ENCODE measurements at places on chromosomes 5 and 9.

DNA sequence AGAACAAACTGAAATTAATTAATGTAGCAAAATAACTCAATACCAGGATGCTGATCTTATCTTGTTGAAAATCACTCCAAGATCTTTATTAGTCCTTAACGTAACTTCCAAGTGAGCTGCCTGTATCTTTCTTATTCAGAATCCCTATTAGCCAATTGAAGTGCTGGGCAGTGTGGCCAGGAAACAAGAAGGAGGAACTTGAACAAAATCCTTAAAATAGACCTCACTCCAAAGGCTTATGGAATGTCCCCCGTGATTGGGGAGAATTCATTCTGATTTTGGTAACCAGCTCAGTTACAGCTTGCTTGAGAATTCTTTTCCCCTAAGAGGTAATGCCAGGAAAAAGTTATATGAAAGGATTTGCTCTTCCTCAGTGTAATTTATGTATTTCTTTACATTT lies 171.0 kb downstream of the DEPDC1B start:
- no peak for DNase-seq

GRCh38 chr9:20804489-20805250 lies 120.6 kb downstream of the FOCAD start:
- peak; percentile 23 for DNase-seq

GRCh38 chr9:123218831-123219230 lies 49.6 kb downstream of the STRBP start:
- DNase-seq = no peak

- DNase-seq = no peak
These were observed 65.1 kb downstream of the WWC1 start for GRCh38 chr5:168356592-168356991.

DNA sequence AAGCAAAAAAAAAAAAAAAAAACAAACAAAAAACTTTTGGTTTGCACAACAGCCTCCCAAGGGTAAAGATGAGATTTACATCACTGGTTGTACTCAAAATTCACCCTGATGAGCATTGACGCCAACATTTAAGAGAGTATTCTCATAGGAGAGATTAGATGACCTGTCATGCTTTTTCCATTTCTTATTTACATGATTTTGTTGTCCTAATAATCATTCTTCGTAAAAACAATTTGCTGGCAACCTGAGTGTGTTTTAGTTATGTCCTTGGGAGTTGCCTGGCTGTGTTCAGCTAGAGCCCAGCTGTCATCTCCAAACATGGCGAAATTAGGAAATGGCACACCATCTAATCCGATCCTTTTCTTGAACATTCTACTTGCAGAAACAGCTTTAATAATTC lies 186.4 kb upstream of the MRPS30 start:
- no peak for DNase-seq

GRCh38 chr9:134724202-134724911 lies 82.8 kb downstream of the COL5A1 start:
- DNase-seq = no peak

DNA sequence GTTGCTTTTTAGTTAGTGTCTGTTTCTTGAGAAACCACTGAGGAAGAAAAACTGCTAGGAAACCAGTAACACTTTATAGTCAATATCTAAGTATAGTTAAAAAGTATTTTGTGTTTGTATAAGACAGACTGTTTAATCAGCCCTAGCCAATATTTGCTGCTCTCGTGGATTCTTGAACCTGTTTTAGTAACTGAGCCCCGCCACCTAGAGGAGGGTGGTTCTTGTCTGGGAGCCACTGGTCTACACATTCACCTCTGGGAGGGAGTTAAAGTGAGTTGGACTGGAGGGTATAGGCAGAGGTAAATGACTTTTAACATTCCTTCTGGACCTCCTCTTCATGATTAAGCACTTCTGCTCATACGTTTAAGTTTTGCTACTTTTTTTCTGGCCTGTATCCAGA lies 117.2 kb downstream of the SPATA31D1 start:
- DNase-seq = no peak

DNA sequence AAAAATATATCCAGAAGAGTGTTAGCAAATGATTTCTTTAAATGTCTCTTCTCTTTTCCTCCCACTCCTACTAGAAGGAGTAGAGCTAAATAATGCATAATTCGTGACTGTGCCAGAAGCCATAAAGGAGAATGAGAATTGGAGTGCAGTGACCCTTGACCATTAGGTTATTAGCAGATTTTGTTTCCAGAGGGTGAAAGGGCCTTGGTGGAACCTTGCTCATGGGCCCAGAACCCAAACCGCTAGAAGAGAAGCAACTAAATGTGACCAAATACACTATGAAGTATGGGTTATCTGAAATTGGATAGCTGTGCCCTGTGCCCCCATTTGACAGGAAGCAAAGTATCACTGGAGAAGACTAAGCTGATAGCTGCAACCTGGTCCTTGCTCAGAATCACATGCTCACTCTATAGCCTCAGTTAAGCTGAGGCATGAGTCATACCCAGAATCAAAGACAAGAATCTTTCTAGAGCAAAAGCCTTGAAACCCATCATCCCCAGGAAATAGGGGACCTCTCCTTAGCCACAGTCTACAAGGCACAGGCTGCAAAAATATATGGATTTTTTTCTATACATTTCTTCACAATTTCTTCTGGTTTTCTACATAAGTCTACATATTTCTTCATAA lies 36.3 kb downstream of the CAPSL start:
- DNase-seq = peak; percentile 46

DNA sequence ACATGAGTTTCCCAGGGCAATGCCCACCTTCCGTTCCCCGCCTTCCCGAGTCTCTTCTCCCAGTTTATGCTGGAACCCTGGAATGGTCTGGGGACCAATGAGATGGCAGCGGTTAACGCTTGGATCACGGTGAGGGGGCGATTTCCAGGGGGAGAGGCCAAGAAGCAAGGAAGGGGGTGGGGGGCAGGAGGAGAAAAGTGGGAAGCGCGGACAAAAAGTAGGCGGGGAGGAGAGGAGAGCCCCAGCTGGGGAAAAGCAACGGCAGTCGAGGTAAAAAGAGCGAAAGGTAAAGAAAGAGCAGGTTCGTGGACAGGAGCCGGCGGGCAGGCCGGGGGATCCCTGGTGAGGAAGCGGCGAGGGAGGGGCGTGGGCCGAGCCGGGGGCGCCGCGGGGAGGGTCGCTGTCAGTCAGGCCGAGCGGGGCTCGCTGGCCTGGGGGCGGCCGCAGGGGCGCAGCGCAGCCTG lies 508 bp upstream of the SNCAIP start:
- DNase-seq = no peak

DNA sequence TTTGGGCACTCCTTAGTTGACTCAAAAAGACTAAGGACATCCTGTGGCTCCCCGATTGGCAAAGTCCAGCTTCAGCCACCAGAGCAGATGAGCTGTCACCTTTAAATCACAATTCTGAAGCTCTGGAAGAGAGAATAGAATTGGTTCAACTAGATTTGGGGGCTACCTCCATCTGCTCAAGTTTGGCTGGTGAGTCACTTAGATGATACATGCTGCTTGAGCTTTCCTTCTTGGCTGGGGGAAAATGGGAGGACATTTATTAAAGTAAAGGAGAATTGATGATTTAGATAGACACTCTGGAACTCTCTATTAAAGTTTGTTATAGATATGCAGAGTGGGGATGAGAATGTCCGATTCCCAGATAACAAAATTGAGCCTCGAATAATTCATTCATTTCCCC lies 30.0 kb upstream of the GRIA1 start:
- no peak for DNase-seq

GRCh38 chr5:74418709-74419108 lies 221.8 kb downstream of the ENC1 start:
- DNase-seq = no peak

DNA sequence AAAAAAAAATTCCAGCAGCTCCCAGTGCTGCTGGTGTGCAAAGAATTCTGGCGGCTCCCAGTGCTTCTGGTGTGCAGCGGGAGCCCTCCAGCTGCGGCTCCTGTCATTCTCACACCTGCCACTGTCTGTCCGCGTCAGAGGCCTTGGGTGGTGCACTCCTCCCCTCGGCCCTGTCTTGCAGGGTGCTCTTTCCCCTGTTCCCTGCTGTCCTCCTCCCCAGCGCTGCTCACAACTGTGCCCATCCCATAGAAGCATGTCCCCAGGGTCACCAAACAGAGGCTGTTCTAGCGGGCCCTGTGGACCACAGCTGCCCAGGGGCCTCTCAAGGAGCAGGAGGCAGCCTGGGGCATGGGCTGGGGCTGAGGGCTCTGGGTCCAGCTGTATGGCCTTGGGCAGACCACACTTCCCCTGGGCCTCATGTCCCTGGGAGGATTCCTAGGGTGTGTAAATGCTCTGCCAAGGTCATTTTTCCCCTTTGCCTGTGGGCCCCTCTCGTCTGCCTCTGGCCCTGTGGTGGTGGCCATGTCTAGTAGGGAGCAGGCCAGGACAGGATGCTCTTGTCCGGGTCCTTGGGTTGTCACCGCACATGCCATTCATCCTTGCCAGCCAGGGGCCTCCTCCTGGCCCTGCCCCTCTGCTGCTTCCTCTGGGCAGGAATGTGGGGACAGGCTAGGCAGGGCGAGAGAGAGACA lies 68.2 kb downstream of the PHF2 start:
- no peak for DNase-seq

DNA sequence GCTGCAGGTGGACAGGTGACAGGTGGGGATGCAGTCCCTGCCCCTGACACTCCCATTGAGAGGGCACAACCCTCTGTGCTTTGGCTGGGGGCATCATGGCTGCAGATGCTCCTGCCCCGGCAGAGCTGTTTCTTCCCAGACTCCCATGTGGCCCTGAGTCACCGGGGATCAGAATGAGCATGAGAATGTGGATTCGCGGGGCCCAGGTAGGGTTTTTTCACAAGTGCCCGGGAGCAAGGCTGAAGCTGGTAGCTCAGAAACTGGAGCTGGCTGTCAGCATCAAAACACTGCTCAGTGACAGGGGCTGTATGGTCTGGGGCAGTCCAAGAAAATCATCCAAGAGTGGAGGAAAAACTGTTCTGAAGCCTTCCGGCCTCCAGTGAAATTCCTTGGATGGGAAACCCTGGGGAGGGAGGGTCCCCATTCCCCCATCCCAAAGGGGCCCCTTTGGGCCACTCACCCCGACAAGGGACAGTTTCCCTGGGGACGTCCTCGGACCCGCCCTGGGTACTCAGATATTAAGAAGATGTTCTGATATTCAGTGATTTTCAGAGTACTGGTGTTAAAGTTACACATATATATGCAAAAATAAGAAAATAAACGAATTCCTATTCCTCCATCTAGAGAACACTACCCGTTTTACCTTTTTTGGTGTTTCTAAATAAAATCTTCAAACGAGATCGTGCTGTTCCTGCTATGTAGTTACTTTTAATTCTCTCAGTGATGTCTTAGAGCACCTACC lies 120.1 kb upstream of the LPCAT1 start:
- no peak for DNase-seq

DNA sequence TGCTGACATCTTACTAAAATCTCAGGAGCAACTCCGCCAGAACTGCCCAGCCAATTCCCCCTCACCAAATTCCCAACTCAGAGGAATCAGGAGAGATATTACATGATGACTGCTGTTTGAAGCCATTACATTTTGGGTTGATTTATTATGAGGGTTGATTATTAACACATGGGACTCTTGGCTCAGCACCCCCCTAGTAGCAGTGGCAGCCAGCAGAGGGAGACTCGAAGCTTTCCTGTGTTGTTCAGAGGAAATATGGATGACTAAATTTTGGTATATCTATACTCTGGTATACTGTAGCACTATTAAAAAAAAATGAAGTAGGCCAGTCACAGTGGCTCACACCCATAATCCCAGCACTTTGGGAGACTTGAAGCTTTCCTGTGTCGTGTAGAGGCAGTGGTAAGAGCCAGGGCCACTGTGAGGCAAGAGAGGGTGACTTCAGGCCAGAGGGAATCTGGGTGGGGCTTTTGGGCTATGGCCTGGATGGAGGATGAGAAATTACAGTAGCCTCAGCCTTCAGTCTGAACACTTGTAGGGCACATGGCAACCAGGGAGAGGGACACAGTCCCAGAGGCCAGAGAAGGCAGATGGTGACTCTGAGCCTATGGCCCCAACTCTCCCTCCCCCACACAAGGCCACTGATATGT lies 111.4 kb downstream of the LHX2 start:
- no peak for DNase-seq

GRCh38 chr9:79357616-79358015 lies 214.1 kb upstream of the TLE4 start:
- no peak for DNase-seq

DNA sequence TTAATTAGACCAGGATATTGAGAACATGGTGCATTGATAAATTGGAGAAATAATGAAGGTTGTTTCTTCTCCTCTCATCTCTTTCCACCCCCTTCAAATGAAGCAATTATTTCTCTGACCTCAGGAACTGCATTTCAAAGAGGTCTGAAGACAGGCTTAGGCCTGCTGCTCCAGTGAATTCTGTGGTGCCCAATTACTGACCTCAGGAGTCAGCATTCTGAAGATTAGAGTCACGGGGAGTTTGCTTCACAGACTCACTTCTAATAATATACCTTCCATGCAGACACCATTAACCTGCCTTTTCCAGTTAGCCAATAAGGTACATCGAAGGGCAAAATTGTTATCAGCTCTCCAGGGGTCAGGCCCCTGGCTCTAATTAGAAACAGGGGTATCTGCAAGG lies 270.9 kb downstream of the GAS1 start:
- no peak for DNase-seq

Data from OCI-M1 (cell line).